ENCODE measurements at places on chromosomes 1 and 21.

GRCh38 chr1:32801096-32801715, 16.0 kb downstream of the YARS1 start:
- no peak for DNase-seq

DNA sequence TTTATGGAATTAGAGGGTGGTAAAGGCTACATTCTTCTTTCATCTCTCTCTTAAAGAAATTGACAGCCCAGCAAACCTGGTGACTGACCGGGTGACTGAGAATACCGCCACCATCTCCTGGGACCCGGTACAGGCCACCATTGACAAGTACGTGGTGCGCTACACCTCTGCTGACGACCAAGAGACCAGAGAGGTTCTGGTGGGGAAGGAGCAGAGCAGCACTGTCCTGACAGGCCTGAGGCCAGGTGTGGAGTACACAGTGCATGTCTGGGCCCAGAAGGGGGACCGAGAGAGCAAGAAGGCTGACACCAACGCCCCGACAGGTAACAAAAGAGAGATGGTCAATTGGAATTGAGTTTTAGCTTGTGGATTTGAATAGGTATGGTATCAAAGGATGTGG, 29.7 kb downstream of the TNN start:
- no peak for DNase-seq

DNA sequence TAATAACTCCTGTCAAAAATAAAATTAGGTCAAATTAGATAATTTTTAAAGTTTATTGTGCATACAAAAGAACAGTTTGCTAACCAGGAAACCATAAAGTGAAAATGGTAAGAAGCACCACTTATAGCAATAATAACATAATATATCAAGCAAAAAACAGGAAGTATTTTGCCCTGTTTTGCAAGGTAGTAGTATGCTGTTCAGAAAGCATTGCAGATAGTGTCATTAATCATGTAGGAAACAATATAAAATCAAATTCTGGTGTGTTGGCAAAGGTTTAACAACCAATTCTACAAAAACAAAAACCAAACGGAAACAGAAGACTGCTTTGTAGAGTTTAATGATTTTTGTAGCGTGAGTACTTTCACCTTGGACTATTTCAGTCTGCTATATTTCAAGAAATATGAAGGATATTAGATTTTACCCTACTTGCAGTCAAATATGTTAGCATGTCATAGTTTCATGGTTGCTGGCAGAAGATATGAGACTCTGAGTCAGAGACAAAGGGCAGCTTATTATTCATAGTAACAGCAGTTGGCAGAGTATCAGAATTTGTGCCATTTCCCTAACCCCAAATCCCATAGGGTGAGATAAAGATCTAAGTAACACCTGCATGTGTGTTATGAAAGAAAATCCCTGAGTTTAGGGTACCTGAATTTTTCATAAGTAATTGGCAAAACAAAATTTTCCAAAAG, 729.0 kb upstream of the BRINP3 start:
- peak; percentile 8 for DNase-seq

- DNase-seq: peak; percentile 37
Observed at GRCh38 chr1:68175621-68176398, 56.5 kb downstream of the WLS start.

DNA sequence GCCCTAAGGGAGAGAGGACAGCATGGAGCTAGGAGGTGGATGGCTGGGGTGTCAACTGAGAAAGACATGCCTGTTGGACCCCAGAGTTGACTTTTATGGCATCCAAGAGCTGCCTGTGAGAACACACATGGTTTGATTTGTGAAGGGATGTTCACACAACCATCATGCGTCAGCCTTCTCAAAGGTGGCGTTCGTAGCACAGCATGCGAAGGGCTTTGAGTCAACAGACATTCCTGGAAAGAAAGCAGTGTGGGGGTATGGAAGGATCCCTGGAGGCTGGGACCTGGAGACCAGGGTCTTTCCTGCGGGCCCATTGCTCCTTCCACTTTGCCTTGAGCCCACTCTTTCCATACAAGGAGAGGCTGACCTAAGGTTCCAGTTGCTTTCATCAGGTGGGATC, 6.4 kb upstream of the WNT3A start:
- DNase-seq: no peak

GRCh38 chr1:205523891-205524793, 19.7 kb downstream of the CDK18 start:
- peak; percentile 86 for DNase-seq

- DNase-seq: peak; percentile 83
Observed at GRCh38 chr1:10074059-10074851, 41.5 kb downstream of the UBE4B start.

DNA sequence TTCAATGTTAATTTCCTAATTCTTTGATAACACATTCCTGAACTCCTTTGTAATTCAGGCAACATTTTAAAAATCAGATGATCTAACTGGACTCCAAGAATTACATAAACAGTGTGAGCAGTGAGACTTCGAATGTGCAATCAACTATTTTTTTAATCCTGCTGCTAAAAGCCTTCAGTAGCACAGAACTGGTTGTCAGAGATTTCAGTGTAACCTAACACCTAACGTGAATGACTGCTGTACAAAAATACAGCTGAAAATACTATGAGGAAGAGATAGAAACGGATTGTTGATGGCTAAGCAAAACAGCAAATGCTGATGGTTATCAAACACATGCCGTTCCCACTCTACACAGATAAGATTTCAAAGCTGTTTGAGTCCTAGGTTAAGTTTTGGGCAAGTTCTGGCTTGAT, 46.1 kb downstream of the APP start:
- peak; percentile 13 for DNase-seq

DNA sequence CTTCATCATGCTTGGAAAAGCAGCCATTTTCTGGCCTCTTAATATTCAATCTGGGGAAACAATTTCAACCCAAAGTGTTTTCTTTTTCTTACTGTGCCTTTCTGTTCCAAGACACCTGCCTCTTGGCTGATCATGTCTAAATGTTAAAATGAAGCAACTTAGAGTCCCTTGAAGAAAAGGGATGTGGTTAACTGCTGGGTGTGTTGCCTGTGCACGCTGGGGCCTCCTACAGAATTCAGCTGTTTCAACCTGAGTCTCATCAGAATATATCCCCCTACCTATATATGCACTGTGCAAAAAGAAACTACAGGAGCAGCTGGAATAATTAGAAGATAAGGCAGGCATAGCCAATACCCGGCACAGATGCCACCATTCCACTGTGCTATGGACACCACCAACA, 222.0 kb downstream of the OMA1 start:
- peak; percentile 34 for DNase-seq

DNA sequence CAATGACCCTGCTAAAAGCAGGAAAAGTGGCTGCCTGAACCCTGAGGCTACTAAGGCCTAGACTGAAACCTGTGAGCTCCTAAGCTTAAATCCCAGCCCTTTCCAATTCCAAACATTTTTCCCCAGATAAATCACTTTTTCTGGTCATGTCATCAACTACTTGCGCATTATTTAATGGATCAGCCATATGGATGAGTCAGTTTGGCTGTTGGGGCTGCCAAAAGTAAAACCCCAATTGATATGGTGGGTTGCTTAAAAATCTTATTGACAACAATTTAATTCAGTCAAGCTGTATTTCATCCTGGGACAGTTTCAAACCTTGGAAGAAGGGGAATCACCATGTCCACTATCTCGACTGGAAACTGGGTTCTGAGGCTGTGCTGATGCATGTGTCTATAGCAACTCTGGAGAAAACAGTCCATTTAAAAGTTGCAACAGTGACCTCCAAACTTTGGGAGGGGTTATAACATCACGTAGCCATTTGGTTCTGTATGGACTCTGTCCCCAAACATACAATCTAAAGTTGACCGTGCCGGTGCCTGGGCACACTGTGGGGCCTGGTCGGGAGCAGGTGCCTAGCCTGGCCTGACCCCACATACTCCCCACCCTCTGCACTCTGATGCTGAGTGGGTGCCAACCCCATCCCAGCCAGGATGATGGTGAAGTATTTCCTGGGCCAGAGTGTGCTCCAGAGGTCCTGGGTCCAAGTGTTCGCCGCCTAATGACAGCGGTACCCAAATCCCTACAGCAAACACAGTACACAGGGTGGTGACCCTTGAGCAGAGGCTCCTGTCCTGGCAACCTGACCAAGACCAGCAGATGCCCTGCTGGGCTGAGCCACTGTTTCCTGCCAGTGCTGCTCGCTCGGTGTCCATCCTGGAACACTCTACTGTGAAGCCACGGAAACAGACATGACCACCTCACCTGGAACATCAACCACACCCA, 46.5 kb upstream of the LRRC52 start:
- DNase-seq: no peak

DNA sequence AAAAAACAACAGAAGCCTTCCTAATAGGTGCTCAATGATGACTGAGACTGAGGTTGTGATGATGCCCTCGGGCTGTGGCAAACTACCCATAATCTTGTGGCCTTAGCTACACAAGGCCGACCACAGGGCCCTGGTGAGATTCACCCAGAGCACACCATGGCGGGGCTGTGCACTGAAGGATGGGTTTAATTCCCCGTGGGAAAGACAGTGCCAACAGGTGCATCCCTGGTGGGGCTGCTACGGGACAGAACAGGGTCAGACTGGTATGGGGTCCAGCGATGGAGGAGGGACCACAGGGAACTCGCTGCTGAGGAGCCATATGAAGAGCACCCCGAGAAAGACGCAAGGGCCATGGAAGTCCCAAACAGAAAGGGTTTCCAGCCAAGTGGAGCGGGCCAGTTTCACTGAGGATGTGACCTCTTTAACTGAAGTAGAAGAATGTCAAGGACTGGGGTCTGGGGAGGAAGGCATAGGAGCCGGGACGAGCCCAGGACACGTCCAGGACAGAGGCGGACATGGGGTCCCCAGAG, 21.3 kb downstream of the PRDM15 start:
- DNase-seq: no peak
